RWPE1 (cell line): ENCODE measurements at places on chromosomes 2 and 18.

GRCh38 chr18:3170441-3171161 is 49.2 kb downstream of the MYOM1 start:
- DNase-seq, result no peak

- no peak for DNase-seq
Measured at GRCh38 chr2:192887337-192887736, 692.6 kb upstream of the TMEFF2 start.

- no peak for DNase-seq
Measured at GRCh38 chr2:100060875-100061274, 81.5 kb downstream of the AFF3 start.

GRCh38 chr2:241933179-241933911 is 63.8 kb downstream of the RTP5 start:
- no peak for DNase-seq

DNA sequence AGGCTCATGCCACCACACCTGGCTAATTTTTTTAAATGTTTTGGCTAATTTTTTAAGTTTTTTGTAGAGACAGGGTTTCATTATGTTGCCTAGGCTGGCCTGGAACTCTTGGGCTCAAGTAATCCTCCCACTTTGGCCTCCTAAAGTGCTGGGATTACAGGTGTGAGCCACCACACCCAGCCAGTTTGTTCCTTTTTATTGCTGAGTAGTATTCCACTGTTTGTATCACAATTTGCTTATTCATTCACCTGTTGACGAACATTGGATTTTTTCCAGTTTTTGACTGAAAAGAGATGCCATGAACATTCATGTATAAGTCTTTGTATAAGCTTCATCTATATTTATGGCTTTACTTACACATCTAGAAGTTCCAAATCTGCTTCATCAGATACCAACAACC is 5.3 kb downstream of the SOS1 start:
- no peak for DNase-seq

GRCh38 chr2:231664727-231665126 is 43.6 kb upstream of the PTMA start:
- no peak for DNase-seq

DNA sequence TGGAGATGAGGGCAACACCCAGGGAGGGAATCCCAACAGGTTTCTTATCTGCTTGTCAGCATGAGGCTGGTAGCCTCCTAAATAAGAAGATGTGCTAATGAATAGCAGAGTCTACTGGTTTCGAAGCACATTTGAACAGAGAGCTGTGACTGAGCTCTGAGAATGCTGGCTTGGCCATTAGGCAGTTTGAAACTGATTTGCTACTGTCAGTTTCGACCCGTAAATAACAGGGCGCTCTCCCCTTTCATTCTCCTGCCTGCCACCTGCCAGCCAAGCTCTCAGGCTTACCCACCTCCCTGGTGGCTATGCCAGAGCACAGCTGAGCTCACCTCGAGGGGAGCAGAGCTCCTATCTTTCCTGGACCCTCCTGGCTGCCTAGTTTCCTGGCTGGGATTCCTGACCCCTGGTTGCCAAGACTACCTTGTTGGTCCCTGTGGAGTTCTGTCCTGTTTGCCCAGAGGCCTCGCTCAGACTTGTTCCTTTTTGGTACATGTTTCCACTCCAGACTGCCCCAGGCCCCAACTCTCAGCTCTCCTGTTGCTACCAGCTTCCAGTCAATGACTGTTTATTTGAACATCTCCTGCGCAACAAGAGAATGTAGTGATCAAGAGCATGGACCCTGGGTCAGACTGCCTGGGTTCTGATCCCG is 102.3 kb upstream of the ALPP start:
- DNase-seq, result no peak

- DNase-seq, result no peak
Measured at GRCh38 chr2:234172066-234172465, 121.6 kb downstream of the SPP2 start.

GRCh38 chr18:11529081-11529480 is 80.3 kb upstream of the SLC35G4 start:
- no peak for DNase-seq

- no peak for DNase-seq
Measured at GRCh38 chr2:26780203-26780760, 5.6 kb upstream of the CENPA start.
